ENCODE measurements at places on chromosomes 2 and 18.

GRCh38 chr18:58525517-58525916 lies 103.4 kb downstream of the ALPK2 start:
- DNase-seq = no peak

GRCh38 chr2:218401890-218402289 lies 2.2 kb downstream of the CTDSP1 start:
- DNase-seq = no peak

- DNase-seq = no peak
Measured at GRCh38 chr2:17136231-17136630, 382.0 kb downstream of the RAD51AP2 start.

DNA sequence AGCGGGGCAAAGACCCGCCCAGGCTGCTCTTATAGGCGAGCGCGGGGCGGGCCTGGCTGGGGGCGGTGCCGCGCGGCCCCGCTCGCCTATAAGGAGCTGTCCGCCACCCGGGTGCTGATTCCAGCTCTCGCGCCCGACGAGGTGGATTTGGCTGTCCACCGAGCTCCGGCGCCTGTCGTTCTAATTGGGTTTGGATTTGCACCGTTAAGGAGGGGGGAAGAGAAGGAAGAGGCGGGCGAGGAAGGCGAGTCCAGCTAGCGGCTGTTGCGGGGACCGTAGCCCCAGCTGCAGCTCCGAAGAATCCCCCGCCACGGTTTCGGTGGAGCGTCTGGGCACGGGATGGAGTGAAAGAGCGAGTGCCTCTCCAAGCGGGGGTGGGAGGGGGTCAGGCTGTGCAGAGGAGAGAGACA lies at the start of gene CNTNAP5:
CNTNAP5 (plus strand) TSS at position 117 of the 410 bp plus-strand sequence. CDS start 364 bp downstream, outside the sequence.
- DNase-seq = no peak

- no peak for DNase-seq
Measured at GRCh38 chr18:44943311-44943881, 262.7 kb downstream of the SETBP1 start.

DNA sequence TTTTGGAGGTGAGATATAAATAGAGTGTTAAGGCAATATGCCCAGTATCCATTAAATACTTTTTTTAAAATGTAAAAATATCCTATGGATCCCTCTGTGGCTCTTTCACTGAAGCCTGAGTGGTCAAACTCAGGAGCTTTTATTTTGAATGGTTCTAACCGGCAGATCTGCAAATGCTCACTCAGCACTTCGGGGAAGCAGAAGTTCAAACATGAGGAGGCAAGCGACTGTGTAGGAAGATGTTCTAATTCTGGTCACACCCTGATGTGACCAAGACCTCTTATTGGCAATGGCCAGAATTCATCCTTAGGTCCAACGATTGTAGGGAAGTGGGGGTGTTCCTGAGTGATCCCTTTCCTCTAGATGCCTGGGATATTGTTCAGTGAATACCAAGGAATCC lies 168.8 kb downstream of the CDCA7 start:
- no peak for DNase-seq

GRCh38 chr2:240520130-240520973 lies 37.4 kb downstream of the ANKMY1 start:
- DNase-seq = no peak

GRCh38 chr18:54786206-54786605 lies 42.1 kb upstream of the RAB27B start:
- no peak for DNase-seq

DNA sequence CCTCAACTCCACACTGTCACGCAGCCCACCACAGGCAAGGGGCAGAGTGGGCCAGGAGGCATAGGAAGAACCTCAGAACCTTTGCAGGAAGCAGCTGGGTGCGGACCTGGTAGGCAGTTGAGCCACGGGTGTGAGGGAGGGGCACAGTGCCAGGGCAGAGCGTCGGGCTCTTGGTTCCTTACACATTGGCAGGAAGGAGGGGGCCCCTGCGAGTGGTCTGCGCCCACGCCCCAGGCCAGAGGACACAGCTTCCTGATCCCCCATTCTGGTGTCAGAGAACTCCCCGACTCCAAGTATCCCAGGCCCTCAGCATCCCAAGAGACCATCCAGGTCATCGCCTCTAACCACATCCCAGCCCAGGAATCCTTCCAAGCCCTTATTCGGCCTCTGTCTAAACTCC lies 61.5 kb downstream of the TNS1 start:
- no peak for DNase-seq

- DNase-seq = no peak
Measured at GRCh38 chr2:237459226-237459625, 27.8 kb upstream of the MLPH start.

DNA sequence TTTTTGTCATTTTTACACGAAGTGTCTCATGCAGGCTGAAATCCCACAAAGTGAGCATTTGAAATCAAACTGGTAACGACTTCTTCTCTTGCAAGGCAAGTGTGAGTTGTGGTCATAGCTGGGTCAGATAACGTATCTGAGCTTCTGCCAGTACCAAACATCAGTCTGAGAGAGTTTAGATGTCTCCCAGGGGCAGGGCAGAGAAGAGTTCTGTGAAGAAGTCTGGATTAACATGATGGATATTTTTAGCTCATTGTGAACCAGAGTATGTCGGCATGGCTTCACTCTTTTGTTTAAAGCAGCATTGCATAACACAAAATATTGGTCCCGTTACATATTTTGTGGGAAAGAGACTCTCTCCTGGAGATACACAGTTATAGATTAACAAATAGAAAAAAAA lies 655.5 kb upstream of the KLHL29 start:
- DNase-seq = no peak

DNA sequence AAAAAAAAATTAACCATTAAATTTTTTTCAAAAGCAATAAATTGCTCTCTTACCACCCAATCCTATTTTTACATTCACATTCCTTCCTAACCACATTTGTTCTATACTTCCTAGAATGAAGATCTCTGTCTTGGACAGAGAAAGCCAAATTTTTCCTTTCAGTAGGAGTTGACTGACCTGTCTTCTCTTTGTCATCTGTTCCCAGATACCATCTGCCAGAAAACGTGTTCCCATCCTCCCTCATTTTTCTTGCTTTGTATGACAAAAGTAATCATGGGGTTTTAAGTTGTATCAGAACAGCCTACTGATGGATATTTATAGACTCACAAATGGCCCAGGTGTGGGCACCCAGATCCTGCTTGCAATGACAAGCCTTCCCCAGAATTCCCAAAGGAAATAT lies 182.1 kb downstream of the CYP26B1 start:
- no peak for DNase-seq

DNA sequence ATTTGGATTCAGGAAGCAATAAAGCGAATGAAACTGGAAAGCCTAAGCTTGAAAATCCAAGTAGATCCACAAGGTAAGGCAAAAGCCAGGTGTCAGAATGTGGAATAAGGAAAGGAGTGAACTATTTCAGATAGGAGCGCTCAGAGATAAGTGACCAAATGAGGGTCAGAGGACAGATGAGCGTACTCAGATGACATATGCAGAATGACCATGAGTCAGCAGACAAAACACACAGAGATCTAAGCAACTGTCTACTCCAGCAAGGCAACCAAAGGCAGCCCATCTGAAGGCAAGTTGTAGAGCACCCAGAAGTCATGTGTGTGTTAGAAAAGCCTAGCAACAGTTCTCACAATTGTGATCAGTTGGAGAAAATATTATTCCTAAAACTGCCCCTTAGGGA lies 548.4 kb upstream of the FSHR start:
- DNase-seq = no peak

GRCh38 chr2:118750959-118751565 lies 96.4 kb downstream of the EN1 start:
- DNase-seq = no peak

- no peak for DNase-seq
Measured at GRCh38 chr2:120103723-120104467, 91.0 kb downstream of the EPB41L5 start.

DNA sequence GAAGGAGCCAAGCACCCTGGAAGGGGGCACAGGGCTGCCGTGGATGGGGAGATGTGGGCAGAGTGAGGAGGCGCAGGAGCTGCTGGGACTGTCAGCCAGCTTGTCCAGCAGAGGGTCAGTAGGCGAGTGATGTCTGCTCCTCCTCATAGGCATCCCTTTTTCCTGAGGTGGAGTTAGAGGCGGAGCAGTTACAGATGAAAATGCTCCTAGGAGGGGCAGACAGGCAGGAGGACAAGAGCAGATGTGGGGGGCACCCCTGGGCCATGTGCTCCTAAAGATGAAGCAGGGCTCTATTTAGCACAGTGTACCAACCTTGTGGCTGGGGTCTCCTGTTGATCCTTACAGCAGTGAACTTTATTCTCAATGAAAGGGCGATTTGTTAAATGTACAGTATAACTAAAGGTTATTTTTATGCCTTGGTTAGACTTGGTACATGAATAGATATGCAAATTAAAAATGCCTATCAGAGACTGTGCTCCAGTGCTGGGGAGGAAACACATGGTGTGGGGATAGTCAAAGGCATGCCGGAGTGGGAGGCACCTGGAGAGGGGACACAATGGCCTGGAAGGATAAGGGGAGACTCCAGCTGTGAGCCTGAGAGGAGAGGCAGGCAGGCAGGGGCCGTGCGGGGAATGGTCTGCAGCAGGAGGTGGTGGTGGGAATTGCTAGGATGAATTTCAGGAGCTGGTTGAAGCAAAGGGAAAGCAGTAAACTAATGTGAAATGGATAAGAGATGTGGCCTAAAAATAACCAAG lies 175.3 kb downstream of the CLIP4 start:
- DNase-seq = no peak

GRCh38 chr2:168971261-168971660 lies 59.9 kb downstream of the ABCB11 start:
- no peak for DNase-seq

- no peak for DNase-seq
Measured at GRCh38 chr2:222813177-222813843, 47.5 kb upstream of the ACSL3 start.

DNA sequence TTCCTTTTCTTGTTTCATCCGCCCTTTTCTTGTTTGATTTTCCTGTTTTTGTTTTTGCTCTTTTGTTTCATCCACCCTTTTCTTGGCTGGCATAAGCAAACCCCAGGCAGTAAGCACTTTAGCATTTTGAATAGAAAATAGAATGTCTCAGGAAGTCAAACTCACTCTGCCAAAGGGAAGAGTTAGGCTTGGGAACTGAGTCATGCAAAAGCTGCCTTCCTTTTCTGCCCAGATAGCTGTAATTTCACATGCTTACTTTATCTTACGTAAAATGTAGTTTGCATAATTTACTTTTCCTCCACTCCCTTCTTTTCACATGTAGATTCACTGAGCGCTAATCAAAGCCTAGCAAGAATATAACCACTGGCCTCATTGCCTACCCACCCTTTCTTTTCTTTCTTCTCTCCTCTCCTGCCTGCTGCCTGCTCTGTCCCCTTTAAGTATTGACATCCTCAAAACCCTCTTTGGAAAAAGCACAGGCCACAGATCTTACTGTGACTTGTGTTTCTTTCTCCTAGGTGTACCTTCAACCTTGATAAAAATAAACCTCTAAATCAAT lies 48.4 kb downstream of the CNGA3 start:
- DNase-seq = no peak

All from CD4-positive, alpha-beta T cell treated with Interleukin-6 for 4 hours (primary cell).